IMR-90 (cell line): ENCODE measurements at places on chromosomes 5 and 9. TPM values are rescaled to one million over a fixed set of nuclear protein-coding genes. Genes with fewer than 3 reads are reported as not detected.

Gene TNFSF15
- 0.01 and 0.03 TPM in 2 replicates for polyA plus RNA-seq

Gene GPR150
- polyA plus RNA-seq, result 0.10 and 0.11 TPM in 2 replicates

Gene TAF11L10
- not detected in 2 replicates for polyA plus RNA-seq

Gene MEIKIN
- polyA plus RNA-seq, result not detected in 2 replicates

Gene SELENOP
- polyA plus RNA-seq, result 0.16 and 0.55 TPM in 2 replicates
